ENCODE measurements at places on chromosomes 2 and 18.

DNA sequence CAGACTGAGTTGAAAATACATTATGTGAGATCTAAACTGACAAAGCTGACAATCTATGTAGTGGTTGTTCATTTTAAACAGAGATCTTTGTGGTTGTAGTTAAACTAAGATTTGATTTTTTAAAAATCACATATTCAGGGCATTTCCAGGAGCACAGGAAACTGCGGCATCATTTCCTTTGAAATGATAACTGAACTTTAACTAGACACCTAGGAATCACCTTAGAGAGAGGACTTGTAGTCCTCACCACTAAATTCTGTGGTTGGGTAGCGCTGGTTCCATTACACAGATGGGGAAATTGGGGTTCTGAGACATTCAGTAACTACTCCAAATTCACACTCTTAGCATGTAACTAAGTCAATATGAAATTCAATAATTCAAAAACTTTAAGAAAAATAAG, 96.0 kb upstream of the TRIB2 start:
- DNase-seq, result no peak

DNA sequence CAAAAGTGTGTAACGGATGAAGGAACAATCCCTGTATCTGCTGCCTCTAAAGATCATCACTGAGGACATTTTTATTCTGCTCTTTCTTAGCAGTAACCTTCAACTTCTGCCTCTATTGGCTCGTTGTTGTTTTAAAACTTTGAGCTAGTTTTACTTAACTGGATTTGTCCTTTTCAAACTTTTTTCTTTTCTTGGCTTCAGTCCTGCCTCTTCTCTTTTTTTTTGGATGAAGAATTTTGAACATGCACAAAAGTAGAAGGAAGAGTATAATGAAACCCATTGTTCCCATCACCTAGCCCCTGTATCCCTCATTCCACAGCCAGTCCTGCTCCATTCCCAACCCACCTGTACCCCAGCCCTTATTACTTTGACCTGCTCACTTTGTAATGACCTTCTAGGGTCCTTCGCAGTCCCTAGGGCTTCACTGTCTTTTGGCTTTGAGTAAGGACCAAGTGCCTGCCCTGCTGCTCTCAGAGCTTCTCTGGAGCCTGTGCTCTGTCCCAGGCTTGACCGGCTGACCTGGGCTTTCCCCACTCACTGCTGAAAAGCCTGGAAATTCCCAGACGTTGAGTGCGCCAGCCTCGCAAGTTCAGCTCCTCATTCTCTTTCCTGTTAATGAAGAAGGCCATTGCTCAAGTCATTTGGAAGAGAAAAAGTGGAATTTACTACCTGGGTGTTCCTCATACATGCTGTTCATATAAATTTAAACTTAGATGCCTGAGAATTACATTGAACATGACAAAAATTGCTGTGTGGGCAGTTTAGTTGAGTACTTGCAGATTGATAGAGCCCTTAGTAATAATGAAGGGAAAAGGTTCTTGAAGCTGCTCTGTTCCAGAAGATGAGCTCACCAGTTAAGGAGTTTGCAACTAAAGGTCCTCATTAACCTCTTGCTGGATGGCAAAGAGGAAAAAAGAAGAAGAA, 149.3 kb upstream of the ALPP start:
- no peak for DNase-seq

DNA sequence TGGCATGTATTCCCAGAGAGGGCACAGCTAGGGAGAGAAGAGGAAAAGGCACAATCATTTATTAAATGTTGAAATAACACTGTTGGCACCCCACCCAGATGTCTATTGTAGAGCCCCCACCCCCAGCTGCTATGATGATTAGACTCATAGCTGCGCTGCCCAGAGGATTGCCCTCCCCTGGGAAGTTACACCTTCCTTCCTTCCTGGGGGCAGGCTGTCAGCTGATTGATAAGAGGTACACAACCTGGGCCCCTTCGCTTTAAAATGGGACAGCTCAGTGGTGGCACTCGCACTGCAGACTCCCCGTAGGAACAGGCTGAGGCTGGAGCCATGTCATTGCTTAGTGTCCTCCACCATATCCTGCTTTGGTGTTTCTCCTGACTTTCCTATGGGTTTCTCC, 18.1 kb downstream of the TEX51 start:
- no peak for DNase-seq

DNA sequence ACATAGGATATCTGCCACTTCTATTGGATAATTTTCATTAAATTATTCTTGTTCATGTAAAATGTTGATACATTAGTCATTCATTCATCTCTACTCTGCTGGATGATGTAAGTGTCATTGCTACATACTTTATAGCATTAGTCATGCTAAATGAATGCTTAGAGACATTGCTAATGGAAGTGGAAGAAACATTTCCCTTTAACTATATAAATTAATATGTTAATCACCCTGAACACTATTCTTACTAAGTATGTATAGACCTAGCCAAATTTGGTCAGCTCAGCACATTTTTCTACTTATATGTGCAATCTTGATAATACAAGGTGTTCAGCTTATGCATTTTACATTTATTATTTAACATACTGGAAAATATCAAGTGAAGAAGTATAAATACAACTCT, 160.2 kb downstream of the DPP4 start:
- no peak for DNase-seq

DNA sequence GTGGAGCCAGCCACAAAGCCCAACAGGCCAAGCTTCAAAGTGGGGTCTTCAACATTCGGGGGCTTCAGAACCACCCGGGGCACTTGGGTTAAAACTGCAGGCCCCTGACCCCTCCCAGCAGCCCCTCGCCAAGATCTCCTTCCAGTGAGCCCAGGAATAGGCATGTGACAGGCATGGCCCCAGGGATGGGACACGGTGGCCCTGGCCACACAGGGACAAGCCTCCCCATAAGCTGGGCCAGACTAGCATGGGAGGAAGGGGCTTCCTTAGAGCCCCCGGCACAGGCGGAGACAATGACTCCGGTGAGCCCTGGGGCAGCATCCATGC, 52.4 kb downstream of the BIN1 start:
- DNase-seq, result no peak

DNA sequence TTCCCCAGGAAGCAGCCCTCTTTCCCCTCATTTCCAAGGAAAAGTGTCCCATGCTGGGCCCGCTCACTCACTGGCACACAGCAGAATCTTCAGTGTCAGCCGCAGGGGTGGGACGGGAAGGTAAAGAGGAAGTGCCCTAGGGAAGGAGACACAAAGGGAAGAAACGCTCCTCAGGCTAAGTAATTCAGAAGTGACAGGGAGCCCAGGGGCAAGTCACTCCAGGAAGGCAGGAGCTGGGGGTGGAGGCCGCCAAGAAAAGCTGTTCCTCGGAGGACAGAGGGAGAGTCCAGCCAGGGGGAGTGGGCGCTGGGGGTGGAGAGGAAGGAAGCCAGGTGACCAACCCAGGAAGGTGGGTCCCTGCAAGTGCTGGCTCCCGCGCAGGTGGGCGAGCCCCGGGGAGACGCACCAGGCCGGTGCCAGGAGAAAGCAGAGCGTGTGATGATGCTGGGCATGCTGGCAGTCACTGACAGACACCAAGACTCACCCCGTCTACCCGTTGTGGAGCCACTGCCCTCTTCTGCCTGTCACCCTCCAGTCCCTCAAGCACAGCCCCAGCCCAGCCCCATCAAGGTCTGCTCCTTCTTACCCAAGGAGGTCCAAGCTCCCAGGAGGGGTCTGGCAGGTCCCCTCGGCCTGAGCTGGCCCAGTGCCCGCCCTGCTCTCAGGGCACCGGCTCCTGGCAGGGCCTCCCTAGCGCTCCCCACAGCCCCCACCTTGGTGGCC, 21.7 kb downstream of the HDAC4 start:
- no peak for DNase-seq

GRCh38 chr18:22939649-22940048, 6.5 kb downstream of the RBBP8 start:
- DNase-seq, result no peak

DNA sequence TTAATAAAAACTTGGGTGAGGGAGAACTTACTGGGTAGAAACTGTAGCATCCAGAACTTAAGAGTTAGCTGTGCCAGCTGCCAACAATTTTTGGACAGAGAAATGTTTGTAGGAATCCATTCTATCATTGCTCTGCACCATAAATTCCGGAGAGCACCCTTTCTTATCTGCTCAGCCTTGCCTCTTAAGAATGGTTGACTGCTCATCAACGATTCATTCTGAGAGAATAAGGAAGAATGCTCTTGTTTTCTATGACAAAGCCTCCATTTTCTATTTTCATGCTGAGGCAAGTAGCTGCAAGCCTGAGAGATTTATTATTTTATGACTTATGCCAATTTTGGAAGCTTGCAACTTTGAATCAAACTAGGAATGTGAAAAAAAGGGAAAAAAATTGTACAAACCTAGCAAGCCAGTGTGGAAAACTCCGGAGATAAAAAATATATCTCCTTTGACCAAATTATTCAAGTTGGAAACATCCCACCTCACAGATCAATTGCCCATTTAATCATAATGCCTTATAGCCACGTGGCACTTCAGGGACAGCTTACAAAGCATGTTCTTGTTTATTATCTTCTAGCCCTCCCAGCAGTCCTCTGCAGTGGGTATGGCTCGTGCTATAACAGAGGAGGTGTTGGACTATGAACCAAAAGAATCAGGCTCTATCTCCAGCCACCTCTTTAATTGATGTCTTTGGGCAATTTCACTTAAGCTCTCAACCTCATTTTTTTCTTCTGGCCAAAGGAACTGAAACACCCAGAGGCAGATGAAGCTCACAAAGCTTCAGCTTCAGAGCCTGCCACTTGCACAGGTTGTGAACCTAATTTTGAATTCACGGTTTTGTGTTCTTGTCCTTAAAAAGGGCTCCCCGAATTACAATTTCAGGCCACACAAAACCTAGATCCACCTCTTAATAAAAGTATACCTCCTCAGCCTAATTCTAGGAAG, 40.9 kb upstream of the ATL2 start:
- DNase-seq, result no peak

DNA sequence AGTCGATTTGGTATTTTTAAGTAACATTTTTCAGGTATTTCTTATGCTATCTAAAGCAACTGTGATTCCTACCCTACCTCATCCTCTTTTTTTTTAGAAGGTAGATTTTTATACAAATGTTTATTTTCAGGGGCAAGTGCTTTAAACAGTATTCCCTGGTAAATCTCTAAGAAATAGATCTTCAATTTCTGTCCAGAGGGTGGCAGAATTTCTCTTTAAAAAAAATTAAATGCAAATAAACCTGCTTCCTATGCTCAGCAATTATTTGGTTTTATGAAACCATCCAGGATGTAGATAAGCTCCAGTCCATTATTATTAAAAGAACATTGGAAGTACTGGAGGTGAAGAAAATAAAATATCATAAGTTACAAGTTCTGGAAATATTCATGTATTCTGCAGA, 191.9 kb downstream of the MYO3B start:
- no peak for DNase-seq

DNA sequence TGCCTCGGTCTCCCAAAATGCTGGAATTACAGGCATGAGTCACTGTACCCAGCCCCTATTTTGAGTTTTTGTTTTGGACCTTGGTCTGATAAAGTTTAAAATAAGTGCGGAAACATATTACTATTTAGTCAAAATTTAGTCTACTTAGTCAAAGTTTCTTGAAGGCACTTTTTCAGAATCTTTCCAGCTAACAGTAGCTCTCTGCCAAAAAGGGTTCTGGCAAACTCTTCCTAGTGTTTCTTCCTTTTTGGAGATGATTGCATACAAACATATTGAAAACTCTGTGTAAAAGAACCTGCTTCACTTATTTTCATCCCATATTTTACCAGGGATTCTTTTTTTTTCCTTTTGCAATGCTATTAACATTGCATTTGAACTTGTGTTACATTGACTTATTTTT, 28.8 kb downstream of the GMCL1 start:
- no peak for DNase-seq

DNA sequence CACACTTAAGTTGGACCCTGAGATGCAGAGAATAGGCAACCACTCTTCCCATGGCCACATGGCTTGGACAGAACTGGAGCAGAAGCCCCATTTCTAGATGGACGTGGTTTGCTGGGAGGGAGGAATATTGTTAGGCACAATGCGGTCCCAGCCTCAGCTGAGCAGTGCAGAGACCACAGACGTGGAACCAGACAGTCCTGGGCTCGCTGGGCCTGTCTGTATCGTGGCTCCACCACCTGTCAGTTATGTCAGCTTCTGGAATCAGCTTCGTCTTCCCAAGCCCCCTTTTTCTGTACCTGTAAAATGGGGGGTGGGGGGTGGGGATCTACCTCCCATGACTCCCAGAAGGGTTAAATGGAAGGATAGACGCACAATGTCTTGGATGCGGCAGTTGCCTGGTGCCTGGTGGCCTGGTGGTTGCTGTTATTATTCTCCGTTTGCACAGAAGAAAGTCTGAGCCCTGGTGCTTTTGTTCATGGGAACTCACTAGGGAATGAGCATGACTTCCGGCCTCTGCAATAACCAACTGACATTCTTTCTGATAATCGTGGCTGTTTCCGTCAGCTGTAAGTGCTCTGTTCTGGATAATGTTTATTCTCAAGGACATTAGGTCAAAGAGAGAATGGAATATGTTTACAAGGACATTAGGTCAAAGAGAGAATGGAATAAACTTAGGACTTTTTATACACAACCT, 31.4 kb downstream of the COLEC11 start:
- DNase-seq, result no peak

DNA sequence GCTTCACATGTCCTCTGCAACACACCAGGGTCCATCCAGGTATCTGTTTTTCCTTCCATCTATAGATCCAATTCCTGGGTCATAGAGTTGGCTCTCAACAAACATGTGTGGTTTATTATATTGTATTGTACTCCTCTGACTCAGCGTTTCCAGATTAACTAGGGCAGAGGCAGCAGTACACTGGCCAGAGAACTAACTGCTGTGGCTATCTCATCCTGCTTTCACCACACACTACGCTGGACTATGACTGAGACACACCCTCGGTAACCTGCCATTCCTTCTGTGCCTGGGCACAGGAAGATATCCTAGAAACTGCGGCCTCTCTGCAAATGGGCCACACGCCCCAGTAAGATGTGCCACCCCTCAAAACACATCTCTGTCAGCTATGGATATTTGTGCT, 159.8 kb upstream of the STK17B start:
- no peak for DNase-seq

- DNase-seq, result no peak
Measured at GRCh38 chr2:28547906-28548600, 52.2 kb downstream of the PLB1 start.

- peak; percentile 48 for DNase-seq
Measured at GRCh38 chr18:62717169-62717924, 2.0 kb downstream of the PHLPP1 start.

DNA sequence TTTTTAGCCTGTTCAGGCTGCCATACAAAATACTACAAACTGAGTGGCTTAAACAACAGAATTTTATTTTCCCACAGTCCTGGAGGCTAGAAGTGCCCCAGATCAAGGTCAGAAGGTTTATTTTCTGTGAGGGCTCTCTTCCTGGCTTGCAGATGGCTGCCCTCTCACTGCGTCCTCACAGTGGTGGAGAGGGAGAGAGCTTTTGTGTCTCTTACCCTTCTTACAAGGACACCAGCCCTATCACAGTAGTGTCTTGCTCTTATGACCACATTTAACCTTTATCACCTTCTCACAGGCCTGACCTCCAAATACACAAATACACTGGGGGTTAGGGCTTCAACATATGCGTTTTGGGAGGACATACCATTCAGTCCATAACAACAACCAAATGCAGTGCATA, 11.7 kb downstream of the WDR7 start:
- no peak for DNase-seq

Data from NCI-H1417 treated with DMSO at 0.1 percent for 48 hours (cell line).